Spleen (tissue), 13 donors: ENCODE measurements at places on chromosomes 3 and 15. TPM values are rescaled to one million over a fixed set of nuclear protein-coding genes. Genes with fewer than 3 reads are reported as not detected.

- no peak for DNase-seq
Measured at GRCh38 chr3:70064194-70064779, 64.8 kb downstream of the SAMMSON start.

DNA sequence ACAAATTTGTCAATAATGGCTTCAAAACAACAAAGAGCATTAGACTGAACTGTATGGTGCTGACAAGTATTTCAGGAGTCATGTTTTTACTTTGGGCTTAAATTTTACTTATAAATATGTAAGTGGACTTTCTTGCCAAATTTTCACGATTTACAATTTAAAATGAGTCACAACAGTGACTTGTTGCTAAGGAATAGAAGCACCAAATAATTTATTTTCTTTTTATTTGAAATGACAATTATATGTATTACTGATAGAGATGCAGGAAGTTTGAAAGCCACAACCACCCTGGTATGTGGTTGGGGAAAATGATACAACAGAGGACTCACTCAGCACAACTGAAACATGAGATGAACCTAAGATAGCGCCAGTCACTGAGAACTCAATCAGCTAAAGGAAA, 90.3 kb downstream of the FMN1 start:
- no peak for DNase-seq

GRCh38 chr15:94467034-94467433, 235.7 kb downstream of the MCTP2 start:
- no peak for DNase-seq

DNA sequence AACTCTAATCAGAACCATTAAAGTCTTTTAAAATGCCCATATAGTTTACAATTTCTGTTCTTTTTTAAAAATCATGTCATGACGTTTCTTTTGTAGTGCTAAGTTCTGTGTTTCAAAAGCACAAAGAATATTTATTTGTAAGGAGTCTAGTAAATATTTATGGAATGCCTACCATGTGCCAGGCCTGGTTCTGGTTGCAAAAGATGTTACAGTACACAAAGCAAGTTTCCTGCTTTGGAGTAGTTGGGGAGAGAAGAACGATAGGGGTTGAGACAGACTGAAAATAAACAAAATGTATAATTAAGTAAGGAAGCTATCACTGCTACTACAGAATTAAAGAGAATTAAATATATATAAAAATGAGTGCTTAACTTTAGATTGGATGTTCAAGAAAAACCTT, 86.8 kb upstream of the CMSS1 start:
- no peak for DNase-seq

TMEM45A gene
- polyA plus RNA-seq: 1.2 TPM

FRMD4B gene
- 9.8 TPM for polyA plus RNA-seq

A4GNT gene
- not detected for polyA plus RNA-seq

DNA sequence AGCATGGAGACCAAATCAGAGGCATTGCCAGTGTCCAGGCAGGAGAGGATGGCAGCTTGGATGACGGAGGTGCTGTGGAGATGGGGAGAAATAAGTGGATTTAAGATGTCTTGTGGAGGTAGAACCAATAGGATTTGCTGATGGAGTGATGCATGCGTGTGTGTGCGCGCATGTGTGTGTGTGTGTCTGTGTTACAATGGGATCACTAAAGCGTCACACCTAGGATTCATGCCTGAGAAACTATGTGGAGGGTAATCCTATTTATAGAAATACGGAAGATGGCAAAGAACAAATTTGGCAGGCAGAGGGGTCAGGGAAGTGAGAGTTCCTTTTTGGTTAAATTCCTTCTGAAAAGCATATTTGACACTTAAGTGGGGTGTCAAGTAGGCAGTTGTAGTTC, 64.8 kb upstream of the ARL8B start:
- no peak for DNase-seq

- no peak for DNase-seq
Measured at GRCh38 chr3:16186565-16186964, 12.1 kb downstream of the GALNT15 start.

PYGO1 gene
- polyA plus RNA-seq: 0.22 TPM

DNA sequence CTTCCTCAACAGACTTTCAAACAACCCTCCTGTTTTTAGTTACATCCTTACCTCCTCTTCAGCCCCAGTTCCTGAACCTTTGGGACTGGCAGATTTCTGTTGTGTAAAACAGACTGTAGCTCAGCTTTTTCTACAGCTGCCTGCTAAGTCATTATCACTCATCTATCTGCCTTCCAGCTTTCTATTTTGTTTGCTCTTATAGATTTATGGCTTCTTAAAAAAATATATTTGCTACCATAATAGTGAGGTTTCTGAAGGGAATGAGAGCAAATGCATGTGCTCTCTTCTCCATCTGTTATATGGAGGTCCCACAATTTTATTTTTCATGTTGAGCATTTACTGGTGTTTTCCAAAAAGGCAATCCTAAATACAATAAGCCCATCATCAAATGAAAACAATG, 18.2 kb upstream of the GJD2 start:
- DNase-seq: no peak

DNA sequence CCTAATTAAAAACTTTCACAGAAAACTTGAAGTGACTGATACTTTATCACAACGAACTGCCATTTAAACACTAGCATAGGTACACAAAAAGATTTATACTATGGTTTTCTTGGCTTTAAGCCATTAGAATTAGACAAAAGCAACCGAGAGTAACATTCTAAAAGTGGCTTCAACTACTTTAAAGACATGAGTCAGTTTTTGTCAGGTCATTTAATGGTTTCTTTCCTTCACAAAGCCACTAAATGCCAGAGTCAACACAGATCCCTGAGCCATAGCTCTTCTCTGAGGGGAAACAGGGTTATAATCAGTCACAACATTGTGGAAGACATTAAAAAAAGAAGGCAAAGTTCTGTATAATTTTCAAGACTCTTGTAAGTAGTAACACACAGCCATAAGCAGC, 54.6 kb downstream of the CAPN3 start:
- no peak for DNase-seq

FHIT gene
- polyA plus RNA-seq: 5.2 TPM

C3orf22 gene
- polyA plus RNA-seq: not detected

SLC30A4 gene
- polyA plus RNA-seq: 2.4 TPM

ELL3 gene
- 5.1 TPM for polyA plus RNA-seq

GRCh38 chr3:32245200-32245599, 6.7 kb downstream of the CMTM8 start:
- no peak for DNase-seq

DNA sequence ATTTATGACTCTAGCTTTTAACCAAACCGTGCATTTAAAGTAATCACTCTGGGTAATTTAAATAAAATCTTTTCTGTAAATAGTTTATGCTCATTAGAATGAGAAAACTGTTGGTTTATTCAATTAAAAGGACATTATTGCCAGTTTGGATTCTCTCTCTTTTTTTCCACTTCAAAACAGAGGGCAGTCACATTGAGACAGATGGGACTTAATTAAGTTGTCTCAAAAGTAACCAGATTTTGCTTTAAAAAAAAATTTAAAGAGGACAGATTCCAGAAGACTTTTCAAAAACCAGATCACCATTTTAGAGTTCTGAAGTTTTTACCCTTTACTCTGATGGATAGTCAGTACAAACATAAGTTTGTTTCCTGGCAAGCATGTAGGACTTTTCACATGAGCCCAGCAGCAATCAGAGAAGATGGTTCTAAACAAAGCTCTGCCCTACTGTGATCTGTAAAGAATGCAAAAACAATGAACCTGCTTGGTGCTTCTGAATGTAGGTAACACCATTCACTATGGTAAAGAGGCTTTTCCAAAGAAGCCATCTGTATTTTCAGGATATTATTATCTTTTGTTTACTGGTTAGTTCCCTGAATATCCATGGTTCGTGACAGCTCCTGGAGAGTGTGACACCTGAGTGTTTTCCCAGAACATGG, 136.2 kb downstream of the LRTM1 start:
- DNase-seq: no peak

DNA sequence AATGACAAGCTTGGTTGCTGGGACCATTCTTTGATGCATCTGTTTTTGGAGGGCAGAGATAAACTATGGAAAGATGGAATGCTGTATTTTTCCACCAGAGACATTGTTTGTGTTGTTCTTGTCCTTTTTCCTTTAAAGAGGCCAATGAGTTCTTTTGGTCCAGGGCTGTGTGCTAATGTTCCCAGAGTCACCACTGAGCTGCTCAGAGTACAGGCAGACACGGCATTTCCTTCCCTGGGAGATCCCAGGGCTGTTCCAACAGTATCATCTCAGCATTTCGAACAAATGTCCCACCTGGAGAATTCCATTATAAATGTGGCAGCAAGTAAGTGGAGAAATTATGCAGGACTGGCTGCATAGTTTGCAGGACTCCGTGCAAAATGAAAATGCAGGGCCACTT, 190.6 kb downstream of the IL20RB start:
- DNase-seq: no peak
